Activated CD4-positive, alpha-beta T cell treated with anti-CD3 and anti-CD28 coated beads, Interleukin-2, amount 50 U/mL, for 48 hours (primary cell): ENCODE measurements at places on chromosomes 6 and 20.

DNA sequence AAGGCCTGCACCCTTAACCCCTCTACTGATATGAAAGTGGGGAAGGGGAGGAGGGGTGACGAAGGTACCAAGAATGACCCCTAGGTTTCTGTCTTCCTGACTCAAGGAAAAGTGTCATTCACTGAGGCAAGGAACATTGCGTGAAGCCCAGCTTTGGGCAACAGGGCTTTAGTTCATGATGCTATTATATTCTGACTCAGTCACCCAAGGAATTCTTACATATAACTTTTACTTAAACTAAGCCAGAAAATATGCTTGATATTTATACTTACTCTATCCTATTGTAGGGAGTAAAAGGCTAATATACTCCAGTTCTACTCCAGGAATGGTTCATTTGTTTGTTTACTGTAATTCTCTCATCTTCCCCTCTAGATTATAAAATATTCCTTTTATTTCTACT lies 60.5 kb downstream of the DOP1A start:
- DNase-seq: no peak

DNA sequence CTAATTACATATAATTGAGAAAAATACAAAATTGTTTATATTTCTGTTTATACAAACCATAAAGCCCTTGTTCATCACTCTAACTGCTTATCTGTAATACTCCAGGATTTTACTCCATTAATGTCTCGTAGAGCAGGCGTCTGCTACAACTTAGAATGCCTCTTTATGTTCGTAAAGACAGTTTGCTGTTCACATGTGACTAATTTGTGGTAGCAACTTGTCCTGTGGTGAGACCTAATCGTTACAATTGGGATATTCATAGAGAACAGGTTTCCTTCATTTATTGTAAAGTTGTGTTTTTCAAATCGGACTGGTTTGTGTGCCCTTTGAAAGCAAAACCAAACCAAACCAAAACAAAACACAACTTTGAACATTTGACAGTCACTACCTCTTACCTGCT lies 149.7 kb downstream of the ASCC3 start:
- DNase-seq: no peak

- no peak for DNase-seq
Observed at GRCh38 chr20:61127311-61128039, 124.6 kb upstream of the CDH4 start.

DNA sequence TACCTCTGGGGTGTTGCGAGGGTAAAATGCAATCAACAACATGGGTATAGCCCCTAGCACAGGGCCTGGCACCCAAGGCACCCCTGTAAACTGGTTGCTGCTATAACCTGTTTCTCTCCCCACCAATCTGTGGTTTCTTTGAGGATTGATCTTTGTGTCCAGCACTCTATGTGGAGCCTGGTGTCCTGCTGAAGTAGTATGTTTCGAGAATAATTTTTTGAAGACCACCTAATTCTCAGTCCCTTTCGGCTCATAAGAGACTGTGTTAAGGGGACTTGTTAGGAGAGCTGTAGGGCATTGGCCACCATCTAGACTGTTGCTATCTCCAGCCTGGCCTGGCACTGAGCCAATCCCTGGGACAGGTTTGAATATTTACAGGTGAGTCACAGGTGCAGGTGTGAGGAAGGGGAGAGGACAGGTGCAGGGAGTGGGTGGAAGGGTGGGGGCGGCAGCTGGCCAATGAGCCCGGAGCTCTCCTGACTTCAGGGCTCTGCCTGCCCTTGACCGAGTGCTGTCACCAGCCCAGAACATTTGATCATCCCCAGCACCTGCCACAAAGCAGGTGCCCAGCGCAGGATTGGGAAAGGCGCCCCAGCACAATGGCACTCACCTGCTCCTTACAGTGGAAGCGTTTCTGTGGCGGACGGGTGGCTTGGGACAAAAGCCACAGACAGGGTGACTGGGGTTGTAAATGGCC lies 8.1 kb upstream of the C20orf144 start:
- no peak for DNase-seq

- DNase-seq: no peak
Observed at GRCh38 chr20:56422824-56423189, 10.7 kb downstream of the CASS4 start.

- DNase-seq: no peak
Observed at GRCh38 chr6:120903836-120904235, 430.4 kb downstream of the TBC1D32 start.
